Activated CD4-positive, alpha-beta T cell treated with anti-CD3 and anti-CD28 coated beads for 36 hours (primary cell): ENCODE measurements at places on chromosomes 6 and 20. TPM values are rescaled to one million over a fixed set of nuclear protein-coding genes. Genes with fewer than 3 reads are reported as not detected.

Gene PRND
- not detected for total RNA-seq

DNA sequence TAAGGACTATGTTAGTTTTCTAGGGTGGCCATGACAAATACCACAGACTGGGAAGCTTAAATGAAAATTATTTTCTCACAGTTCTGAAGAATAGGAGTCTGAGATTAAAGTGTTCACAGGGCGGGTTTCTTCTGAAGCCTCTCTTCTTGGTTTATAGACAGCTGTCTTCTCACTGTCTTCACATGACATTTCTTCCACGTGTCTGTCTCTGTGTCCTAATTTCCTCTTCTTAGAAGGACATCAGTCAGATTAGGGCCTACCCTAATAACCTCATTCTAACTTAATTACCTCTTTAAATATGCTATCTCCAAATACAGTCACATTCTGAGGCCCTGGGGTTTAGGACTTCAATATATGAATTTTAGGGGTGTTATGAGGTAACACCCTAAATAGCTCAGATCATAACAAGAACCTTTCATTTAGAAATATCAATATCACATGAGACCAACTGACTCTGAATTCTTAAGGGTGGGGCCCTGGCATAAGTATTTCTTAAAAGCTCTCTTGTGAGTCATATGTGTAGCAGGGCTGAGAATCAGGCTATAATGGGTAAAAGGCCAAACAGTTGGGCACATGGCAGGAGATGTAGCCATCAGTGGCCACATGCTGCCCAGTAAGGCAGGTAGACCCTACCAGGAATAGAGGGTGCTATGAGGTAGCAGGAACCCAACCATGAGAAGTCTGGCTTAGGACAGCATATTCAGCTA, 62.0 kb upstream of the TENT5A start:
- no peak for DNase-seq

- no peak for DNase-seq
These were observed 75.5 kb upstream of the FABP7 start for GRCh38 chr6:122704066-122704465.

DNA sequence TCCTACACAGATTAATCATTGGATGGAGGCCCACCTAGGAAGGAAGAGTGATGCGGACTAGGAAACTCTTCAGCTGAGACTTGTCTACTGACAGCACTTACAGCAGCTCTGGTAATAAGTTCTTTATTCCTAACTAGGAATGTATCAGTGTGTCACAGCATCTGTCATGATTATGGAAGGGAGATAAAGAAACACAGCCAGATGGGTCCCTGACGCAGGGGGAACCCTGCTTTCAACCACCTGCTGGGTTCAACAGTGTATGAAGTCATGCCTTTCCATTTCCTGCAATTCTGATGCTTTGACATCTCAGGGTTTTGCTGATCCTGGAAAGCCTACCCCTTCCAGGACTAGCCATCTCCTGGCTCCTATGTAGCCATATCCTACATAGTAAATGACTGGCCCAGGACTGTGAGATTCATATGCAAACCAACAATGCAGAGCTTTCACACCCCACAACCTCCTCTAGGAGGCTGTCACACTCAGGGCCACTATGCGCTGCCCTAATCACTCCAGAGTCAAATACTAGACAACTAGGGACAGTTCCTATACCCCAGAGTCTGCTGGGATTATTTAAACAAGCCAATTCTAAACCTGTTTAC, 29.0 kb upstream of the MANEA start:
- DNase-seq: no peak

DNA sequence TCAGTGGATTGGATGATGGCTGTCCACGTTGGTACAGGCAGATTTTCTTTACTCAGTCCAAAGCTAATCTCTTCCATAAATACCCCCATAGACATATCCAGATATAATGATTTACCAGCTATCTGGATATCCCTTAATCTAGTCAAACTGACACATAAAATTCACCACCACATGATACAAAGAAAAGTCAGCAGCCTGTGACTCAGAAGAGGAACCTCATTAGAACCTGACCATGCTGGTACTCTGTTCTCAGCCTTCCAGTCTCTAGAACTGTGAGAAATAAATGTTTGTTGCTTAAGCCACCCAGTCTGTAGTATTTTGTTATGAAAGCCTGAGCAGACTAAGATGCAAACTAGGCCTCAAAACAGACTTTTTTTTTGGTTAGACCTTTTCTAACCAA, 431.3 kb upstream of the RNF217 start:
- no peak for DNase-seq
